Activated CD4-positive, alpha-beta T cell treated with anti-CD3 and anti-CD28 coated beads for 24 hours (primary cell): ENCODE measurements at places on chromosomes 7 and 10.

GRCh38 chr10:98055841-98056516 is 25.6 kb upstream of the CRTAC1 start:
- DNase-seq, result no peak

GRCh38 chr7:12007576-12007975 is 175.6 kb upstream of the THSD7A start:
- no peak for DNase-seq

DNA sequence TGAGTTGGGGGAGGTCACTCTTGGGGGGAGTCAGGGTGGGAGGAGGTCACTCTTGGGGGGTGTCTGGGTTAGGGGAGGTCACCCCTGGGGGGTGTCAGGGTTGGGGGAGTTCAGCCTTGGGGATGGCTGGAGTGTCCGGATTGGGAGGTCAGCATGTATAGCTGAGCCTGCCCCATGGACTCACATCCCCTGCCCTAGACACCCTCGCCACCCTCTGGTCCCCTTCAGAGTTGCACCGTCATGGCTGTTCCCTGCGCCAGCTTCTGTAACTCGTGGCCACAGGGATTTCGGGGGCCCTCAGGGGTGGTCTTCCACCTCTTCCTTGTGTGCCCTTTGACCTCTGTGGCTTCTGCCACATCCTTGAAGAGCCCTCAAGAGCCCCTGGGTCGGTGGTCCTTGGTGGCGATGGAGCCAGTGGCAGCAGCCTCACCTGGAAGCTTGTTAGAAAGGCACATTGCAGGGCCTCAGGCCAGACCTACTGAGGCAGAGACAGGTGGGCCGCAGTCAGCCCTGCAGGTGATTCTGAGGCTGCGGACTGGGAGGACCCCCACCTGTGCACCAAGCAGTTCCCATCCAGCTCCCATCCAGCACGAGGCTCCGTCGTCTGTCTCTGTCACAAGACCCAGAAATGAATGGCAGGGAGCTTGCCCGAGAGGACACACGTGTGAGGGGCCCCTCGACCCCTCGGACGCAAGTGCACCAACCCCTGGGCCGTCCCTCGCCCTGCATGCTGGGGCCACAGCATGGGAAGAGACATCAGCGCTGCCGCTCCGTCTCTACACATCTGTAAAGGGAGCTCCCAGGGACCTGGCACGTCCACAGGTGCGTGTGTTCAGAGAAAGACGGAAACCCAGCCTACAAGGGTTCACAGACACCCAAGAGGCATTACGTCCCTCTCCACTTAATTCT is 44.7 kb upstream of the SUN1 start:
- no peak for DNase-seq

- no peak for DNase-seq
Measured at GRCh38 chr10:50506861-50507573, 116.7 kb downstream of the SGMS1 start.
